Mononuclear cell (primary cell): ENCODE measurements at places on chromosomes 2 and 18. TPM values are rescaled to one million over a fixed set of nuclear protein-coding genes. Genes with fewer than 3 reads are reported as not detected.

The ABCB11 gene
- 0.42 TPM for total RNA-seq

The KCNG2 gene
- total RNA-seq, result 0.10 TPM

The SP3 gene
- 381 TPM for total RNA-seq

The KIAA2012 gene
- not detected for total RNA-seq

The DYSF gene
- 13.3 TPM for total RNA-seq

The TDRD15 gene
- total RNA-seq, result 0.10 TPM

The DHRS9 gene
- total RNA-seq, result 0.42 TPM

The NEDD4L gene
- total RNA-seq, result 8.7 TPM

The NCKAP1 gene
- total RNA-seq, result 8.8 TPM

The ATP8B1 gene
- not detected for total RNA-seq

The ELOA2 gene
- under 0.01 TPM for total RNA-seq

The KLHL29 gene
- 1.0 TPM for total RNA-seq

The ITSN2 gene
- 102 TPM for total RNA-seq

The CNGA3 gene
- not detected for total RNA-seq

The SLC4A3 gene
- total RNA-seq, result 0.10 TPM

The SCG2 gene
- 0.42 TPM for total RNA-seq

The ORC2 gene
- total RNA-seq, result 12.1 TPM

The VWC2L gene
- total RNA-seq, result under 0.01 TPM

The TMX3 gene
- total RNA-seq, result 61.9 TPM

The NLRC4 gene
- total RNA-seq, result 3.0 TPM

The SERPINB2 gene
- 143 TPM for total RNA-seq

The MOGAT1 gene
- total RNA-seq, result not detected

The ANKRD30B gene
- total RNA-seq, result not detected

The BMP10 gene
- not detected for total RNA-seq

The TWIST2 gene
- total RNA-seq, result 0.21 TPM

The RPE gene
- 17.9 TPM for total RNA-seq

The FEV gene
- total RNA-seq, result not detected
